Stimulated activated CD4-positive, alpha-beta T cell treated with anti-CD3 and anti-CD28 coated beads, Interleukin-1b, Interleukin-23, amount 100 ng/mL, for 4 hours (primary cell): ENCODE measurements at places on chromosomes 5 and 9.

GRCh38 chr5:95901676-95902627, 59.7 kb downstream of the ELL2 start:
- no peak for DNase-seq

DNA sequence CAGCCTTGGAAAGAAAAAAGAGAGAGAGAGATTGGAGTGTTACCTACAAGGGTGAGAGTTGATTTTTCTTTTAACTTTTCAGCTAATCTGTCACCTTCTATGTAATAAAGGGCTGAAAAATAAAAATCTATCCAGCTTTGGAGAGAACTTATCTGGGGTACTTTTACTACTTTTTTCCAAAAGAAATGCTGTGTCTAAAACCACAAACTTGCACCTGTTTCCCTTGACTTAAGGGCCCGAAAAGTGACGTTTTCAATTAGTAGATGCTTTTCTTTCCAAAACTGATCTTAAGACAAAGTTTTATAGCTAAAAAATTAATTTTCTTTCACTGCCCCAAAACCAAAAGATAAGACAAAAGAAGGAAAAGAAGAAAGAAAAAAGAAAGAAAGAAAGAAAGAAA, 48.8 kb downstream of the SMIM23 start:
- no peak for DNase-seq

DNA sequence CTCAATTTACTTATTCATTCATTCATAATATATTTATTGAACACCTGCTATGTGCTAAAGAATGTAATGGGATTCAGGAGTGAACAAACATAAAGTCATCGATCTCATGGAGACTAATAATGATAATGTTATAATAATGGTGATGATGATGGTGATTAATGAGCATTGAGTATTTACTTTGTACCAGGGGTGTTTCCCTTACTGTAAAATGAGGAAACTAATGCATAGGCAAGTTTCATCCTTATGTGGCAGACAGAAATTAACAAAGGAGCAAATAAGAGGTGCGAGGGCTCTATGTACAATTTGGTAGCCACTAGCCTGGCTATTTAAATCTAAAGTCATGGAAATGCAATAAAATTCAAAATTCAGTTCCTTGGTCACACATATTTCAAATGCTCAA, 11.1 kb upstream of the LCP2 start:
- no peak for DNase-seq

DNA sequence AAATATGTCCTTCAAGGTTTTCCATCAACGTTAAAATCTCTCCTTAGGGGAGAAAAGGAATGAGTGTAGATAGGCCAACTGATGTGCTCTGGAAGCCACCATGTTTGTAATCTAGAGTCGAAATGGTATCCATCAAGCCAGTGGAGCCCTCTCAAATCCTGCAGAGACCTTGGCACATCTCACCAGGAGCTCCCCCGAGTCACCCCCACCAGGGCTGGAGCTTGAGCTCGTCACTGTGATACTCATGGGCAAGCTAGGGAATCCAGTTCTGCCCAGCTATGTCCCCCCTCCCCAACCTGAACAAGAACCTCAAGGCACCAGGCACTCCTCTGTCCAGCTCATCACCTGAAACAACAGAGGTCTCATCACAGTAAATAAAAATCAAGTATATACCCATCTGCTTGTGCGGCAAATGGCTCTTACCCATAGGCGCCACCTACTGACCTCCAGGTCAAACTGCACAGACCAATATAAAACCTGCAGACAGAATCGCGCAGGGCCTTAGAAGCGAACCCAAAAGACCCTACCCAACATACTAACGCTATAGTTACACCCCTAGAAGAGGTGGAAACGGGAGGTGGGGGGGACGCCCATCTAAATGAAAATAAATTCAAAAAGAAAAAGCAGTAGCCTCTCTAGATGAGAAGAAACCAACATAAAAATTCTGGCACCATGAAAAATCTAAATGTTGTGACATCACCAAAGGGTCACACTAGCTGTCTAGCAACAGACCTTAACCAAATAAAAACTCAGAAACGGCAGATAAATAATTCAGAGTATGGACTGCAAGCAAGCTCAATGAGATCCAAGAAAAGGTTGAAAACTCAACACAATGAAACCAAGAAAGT, 75.0 kb downstream of the TTC39B start:
- peak; percentile 3 for DNase-seq

DNA sequence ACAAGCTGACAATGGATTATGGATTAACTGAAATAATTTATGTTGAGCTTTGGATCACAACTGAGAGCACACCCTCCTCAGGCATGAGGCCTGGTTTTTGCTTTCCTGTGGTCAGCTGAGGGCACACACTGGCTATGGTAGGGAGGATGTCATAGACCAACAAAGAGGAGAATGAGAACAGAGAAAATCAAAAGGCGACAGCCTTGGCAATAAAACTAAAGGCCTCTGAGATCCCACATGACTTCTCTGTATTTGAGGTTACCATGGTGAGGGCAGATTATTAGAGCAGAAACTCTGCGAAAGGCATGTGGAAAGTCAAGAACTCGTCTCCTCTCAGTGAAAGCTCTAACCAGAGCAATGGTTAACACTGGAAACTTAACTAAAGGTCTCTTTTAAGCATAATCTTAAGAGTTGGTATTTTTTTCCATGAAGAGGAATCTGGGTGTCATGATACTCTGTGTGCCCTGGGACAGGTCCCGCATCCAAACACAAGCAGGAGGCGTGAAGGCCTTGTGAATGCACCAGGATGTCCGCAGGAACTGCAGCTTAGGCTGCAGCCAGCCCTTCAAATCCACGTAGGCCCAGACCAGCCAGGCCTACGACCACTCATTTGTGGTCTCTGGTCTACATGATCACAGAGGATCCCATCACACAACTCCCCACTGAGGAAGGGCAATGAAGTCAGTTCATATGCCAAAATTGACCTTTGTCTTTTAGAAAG, 12.4 kb upstream of the MEIKIN start:
- no peak for DNase-seq

- DNase-seq, result peak; percentile 28
These were observed at the start of gene SH3PXD2B for GRCh38 chr5:172454358-172455086. TSS of gene SH3PXD2B (minus strand) at chr5:172454525. CDS start at chr5:172454352, 173 bp downstream.

- no peak for DNase-seq
These were observed 2.7 kb downstream of the EEIG1 start for GRCh38 chr9:127977884-127978647.

DNA sequence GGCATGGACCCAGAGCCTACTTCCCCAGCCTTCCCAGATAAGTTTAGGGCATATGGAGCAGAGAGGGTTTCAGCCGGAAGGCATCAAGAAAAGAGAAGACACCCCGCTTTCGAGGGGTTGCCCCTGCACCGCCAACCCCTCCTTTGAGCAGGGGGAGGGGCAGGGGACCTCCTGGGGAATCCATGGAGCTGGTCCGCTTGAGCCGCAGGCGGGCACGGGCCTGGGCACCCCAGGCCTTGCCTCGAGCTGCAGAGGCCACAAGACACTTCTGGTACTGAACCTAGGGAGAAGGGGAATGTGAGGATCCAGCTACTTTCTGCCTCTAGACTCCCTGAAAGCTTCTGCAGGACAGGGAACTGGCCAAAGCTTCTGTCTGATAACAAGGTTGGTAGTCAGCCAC, 1.3 kb upstream of the SRA1 start:
- DNase-seq, result no peak

- DNase-seq, result no peak
These were observed 48.0 kb downstream of the LMX1B start for GRCh38 chr9:126661521-126662251.

- DNase-seq, result no peak
These were observed 81.5 kb upstream of the PTCH1 start for GRCh38 chr9:95598236-95598635.

DNA sequence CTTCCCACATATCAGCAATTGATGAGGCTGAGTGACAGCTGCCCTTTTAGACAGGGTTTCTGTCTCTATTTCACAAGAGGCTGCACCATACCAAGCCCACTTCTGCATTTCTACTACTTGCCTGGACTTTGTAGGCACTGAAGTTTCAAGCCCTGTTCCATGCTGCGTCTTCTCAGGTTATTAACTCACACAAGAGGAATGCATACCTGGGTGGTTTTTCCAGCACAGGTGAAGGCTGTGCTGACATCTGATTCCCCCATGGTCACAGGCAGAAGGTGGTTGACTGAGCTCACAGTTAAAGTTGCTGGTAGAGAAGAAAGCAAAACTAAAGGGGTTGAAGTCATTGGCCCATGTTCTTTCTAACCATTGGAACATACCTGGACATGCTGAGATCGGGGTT, 86.6 kb downstream of the MAMDC2 start:
- DNase-seq, result no peak

GRCh38 chr5:139951296-139951924, 91.7 kb downstream of the NRG2 start:
- no peak for DNase-seq

GRCh38 chr5:37955748-37956147, 115.9 kb upstream of the GDNF start:
- DNase-seq, result no peak

DNA sequence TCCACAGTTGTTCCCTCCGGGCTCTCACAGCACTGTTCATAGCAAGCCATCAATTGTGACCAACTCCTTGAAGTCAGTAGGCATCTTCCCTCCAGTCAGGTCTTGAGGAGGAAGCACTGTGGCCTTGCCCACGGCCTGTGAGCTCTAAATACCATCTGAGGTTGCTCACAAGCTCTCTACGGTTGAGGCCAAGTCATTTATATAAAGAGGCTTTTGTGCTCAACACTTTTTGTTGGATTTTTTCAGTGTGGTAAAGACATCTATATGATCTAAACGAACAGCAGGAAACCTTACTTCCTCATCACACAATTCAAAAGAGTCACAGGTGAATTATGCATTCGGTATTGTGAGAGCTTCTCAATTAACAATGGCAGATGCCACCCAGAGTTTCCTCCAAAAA, 97.3 kb downstream of the ZNF462 start:
- no peak for DNase-seq

GRCh38 chr9:68947015-68947414, 66.9 kb downstream of the PRKACG start:
- no peak for DNase-seq
